Stimulated activated naive CD8-positive, alpha-beta T cell treated with anti-CD3 and anti-CD28 coated beads, Interleukin-15, amount 100 ng/mL, for 72 hours (primary cell): ENCODE measurements at places on chromosomes 13 and 19.

- DNase-seq, result no peak
Observed at GRCh38 chr13:33213024-33213768, 72.4 kb downstream of the STARD13 start.

DNA sequence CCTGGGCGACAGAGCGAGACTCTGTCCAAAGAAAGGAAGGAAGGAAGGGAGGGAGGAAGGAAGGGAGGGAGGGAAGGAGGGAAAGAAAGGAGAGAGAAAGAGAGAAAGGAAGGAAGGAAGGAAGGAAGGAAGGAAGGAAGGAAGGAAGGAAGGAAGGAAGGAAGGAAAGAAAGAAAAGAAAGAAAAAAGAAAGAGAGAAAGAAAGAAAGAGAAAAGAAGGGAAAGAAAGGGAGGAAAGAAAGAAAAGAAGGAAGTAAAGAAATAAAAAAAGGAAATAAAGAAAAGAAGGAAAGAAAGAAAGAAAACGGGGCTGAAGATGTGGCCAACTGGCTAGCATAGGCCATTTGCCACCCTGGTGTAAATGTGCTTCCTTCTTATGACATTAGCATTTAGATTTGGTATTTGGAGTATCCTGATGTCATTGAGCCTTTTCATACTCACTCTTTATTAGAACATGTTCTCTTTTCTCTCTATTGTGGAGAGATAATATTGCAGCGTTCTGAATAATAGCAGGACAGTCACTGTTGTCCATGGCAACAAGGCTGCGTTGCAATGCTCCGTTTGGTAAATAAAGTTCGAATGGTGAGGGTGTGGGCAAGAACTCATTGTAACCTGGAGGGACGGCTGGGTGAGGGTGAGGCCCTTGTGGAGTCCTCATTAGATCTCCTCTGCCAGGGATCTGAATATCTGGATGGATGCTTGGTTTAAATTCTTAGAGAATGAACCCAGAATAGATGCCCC, 173.9 kb upstream of the UBL3 start:
- DNase-seq, result no peak

GRCh38 chr13:33545492-33545891, 259.9 kb upstream of the STARD13 start:
- no peak for DNase-seq

DNA sequence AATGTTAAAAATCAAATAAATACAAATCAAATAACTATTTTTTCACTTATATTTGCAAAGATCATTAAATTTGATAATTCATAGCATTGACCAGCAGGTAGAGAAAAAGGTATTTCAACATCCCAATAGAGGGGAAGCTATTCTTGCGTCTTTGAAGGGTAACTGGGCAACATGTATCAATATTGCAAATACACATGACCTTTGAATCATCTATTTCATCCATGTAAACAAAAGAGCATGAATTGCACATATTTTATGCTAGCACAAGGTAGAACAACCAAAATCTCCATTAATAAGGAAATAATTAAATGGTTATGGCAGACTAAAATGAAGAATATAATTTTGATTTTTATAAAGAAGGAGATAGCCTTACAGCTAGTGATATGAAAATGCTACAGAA, 372.8 kb downstream of the GPC5 start:
- DNase-seq, result no peak

GRCh38 chr19:55254625-55254977, 4.2 kb downstream of the PPP6R1 start:
- no peak for DNase-seq

- DNase-seq, result no peak
Observed at GRCh38 chr19:49651029-49651819, 9.2 kb downstream of the SCAF1 start.

DNA sequence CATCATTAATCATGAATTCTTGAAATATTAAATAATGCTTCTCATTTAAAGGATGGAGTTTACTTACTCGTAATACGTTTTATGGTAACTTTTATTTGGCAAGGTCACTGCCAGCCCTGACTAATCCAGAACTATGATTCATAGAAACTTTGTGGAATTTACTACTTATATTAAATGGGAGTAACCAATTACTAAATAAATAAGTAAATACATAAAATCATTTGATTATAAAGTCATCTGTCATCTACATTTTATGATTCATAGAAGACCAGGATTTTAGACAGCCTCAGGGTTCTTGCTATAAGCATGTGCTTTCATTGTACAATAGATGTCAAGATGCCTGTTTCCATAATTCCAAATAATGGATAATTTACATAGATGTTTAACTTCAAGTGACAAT, 611.1 kb downstream of the TBC1D4 start:
- no peak for DNase-seq

GRCh38 chr13:39765801-39766463, 110.5 kb downstream of the COG6 start:
- peak; percentile 42 for DNase-seq

DNA sequence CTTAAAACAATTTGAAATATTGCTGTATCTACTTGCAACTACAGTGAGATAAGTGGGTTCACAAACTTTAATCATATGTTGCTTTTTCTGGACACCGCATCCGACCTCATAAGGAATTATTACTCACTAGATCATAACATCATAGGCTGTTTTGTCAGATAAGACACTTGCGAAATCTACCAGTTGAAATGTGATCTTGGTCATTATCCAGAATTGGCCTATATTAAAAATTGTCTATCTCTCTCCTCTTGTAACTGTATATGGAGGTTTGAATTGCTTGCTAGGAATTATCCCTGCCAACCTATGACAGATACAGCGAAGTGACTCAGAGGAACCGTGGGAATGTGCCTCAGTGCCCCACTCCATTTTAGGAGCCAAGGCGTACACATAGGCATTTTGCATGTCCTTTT, 117.0 kb upstream of the POSTN start:
- DNase-seq, result no peak

DNA sequence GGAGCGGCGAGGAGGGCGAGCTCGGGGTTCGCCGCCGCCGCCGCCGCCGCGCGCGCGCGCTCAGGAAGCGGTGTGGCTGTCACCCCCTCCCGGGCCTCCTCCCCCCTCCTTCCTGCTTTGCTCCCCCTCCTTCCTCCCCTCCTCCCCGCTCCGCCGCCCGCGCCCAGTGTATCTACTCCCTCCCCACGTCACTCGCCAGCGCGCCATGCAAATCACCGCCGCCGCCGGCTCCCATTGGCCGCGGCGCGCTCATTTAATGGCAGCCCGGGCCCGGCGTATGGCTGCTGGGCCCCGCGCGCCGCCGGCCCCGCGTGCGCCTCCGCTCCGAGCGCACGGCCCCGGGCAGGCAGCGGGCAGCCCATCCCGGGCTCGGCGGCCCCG, 335 bp upstream of the SOX1 start:
- peak; percentile 67 for DNase-seq

GRCh38 chr19:5141850-5142724, 173.2 kb downstream of the KDM4B start:
- DNase-seq, result no peak

DNA sequence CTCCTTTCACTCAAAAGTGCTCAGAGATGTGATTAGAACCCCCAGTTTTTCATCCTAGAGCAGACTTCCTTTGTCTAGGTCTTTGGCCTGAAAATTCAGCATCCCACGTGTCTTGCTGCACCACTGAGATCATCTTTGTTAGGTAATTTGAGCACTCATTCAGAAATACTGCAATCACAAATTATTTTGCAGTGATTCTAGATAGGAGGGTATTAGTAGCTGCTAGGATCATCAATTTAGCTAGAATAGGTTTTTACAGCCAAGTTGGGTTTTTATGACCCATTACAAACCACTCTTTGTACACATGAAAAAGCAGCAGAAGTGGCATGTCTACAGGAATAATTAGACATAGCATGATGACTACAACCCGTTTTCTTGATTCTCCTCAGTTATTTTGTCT, 219.6 kb downstream of the GPC6 start:
- DNase-seq, result no peak

- no peak for DNase-seq
Observed at GRCh38 chr13:41203810-41204209, 9.4 kb upstream of the KBTBD7 start.

DNA sequence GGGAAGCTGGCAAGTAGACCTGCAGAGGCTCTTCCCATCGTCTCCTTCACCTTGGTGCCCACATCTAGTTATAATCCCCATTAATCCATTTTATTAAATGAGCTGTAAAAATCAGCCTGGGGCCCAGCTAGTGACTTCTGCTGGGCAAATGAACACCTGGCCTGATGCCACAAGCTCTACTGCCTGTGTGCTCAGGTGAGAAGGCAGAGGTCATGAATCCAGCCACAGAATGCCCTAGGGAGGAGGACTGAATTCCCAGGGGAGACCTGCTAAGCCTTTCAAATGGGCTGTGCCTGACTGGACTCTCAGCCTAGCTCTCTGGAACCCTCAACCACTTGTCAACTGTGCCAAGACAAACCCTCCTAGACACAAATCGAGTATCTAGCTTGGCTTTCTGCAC, 74.0 kb downstream of the PDS5B start:
- DNase-seq, result no peak

- DNase-seq, result no peak
Observed at GRCh38 chr13:114145722-114146121, 13.3 kb upstream of the RASA3 start.
